Left lung (tissue), 14 donors: ENCODE measurements at places on chromosomes 6 and 20. TPM values are rescaled to one million over a fixed set of nuclear protein-coding genes. Genes with fewer than 3 reads are reported as not detected.
A peak's percentile ranks its signal among the peaks of the same experiment; 100 is the strongest.

Gene BHLHE23
- not detected for total RNA-seq

Gene GHRH
- not detected for total RNA-seq

- DNase-seq = no peak
Observed at GRCh38 chr20:12327205-12327604, 409.5 kb downstream of the BTBD3 start.

GRCh38 chr6:2127484-2127911 is 117.9 kb downstream of the GMDS start:
- no peak for DNase-seq

- DNase-seq = peak; percentile 60
Observed at GRCh38 chr20:5621305-5621704, 128.9 kb upstream of the SHLD1 start.

DNA sequence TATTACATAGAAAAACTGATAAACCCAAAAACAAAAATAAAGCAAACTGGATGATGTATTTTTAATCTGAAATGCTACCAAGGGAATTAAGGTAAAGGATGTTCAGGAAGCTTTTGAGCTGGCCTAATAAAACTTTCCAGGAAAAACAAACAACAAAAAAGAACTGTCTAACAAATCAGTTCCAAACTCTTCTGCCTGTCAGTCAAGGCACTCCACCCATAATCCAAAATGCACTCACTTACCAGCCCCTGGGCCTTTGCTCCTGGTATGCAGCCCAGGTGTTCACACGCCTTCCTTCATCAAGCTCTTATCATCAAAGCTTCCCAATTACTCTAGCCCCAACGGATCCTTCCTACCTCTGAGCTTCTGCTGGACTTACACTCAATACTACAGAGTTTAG is 3.7 kb downstream of the EXOC2 start:
- no peak for DNase-seq

DNA sequence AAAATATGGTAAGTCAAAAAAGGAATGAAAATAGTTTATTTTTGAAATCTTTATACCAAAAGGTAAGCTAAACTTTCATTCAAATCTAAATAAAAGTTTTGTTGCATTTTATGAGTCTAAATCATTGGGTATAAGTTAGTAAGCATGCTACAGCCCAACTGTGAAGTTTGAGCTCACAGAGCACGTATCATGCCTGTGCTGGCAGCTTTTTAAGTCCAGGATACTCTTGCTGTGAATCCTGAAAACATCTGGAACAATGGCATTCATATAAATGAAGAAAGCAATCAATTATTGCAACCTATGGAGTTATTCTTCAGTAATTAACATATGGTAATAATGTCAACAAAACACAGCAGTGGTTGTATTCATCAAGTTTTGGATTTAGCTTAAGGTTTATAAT is 656.9 kb downstream of the RFPL4B start:
- DNase-seq = no peak

DNA sequence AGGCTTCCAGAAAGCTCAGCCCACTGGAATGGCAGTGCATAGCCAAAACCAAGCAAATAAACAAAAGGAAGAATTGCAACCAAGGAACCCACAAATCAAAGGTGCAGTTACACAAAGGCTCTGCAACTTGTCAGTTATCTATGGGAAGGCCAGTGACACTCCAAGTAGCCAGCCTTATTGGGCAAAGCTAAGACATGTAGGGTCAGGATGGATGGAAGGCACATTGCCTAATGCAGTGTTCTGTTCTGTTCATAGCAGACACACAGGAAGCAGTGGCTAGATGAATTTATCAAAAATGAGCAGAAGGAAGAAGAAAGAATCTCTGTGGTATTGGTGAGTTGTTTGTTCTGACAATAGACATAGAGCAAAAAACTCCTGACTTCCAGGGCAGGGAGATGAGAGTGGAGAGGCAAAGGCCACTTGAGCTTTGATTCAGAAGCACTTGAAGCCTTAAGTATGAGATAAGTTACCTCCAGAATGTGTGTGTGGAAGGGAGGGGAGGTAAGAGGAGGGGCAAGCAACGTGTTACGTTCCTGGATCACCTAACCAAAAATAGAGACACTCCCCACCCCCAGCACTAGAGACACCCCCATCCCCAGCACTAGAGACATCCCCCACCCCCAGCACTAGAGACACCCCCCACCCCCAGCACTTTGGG is 57.9 kb upstream of the AKAP12 start:
- no peak for DNase-seq
